ENCODE measurements at places on chromosomes 4 and X.

DNA sequence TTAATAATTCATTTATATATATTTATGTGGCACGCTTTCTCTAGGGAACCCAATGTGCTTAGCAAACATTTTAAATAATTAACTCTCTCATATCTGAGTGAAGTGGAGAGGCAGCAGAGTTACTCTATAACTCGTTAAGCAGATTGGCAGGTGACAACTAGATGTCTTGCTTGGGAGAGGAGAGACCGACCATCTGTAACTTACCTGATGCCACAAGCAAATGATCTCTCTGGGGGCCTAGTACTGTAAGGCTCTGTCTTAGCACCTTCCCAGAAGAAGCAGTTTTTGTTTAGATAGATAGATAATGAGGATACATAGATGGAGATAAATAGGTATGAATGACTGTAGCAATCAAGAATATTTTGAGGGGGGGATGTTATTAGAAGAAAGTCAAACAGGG, 11.9 kb upstream of the SEL1L3 start:
- DNase-seq, result no peak

- DNase-seq, result no peak
Measured at GRCh38 chrX:73267206-73267605, 52.6 kb upstream of the NAP1L2 start.

DNA sequence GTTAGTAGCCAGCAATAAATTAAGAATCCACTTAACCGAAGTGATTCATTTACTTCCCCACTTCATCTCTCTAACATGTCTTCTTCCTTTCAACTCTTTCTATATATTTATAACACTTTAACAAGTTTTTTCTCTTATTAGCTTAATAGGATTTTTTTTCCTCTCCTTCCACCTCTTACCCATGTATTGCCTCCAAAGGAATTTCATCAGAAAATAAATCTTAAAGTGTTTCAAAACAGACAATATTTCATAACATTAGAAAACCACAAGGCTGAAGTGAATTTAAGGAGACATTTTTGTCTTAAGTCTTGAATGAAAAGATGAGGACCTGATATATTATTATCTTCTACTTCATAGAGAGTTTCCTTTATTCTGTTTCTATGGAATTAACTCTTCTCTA, 101.5 kb downstream of the PDGFC start:
- no peak for DNase-seq

DNA sequence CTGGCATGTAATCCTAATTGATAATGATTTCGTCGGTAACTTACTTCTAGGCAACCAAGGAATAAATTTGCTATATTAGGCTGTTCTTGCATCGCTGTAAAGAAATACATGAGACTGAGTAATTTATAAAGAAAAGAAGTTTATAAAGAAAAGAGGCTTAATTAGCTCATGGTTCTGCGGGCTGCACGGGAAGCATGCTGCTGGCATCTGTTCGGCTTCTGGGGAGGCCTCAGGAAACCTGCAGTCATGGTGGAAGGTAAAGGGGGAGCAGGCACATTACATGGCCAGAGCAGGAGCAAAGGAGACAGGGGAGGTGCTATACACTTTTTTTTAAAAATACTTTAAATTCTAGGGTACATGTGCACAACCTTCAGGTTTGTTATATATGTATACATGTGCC, 290.2 kb downstream of the STK32B start:
- no peak for DNase-seq

- no peak for DNase-seq
Measured at GRCh38 chr4:108166038-108166437, 2.7 kb downstream of the LEF1 start.

- peak; percentile 15 for DNase-seq
Measured at GRCh38 chrX:38336538-38337240, 9.4 kb upstream of the RPGR start.

DNA sequence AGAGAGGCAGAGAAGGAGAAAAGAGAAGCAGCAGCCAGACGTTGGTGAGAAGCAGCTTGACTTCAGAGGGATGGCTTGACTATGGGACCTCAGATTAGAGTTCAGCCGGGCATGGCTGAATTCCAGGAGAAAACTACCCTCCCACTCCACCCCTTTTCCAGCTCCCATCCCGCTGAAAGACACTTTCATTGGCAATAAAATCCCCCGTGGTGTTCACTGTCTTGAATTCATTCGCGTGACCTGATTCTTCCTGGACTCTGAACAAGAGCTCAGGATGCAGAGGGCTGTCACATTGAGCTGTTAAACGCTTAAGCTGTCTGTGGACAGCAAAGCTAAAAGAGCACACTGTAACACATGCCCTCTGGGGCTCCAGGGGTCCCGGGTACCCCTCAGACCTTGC, 1575.3 kb upstream of the AGA start:
- DNase-seq, result no peak

DNA sequence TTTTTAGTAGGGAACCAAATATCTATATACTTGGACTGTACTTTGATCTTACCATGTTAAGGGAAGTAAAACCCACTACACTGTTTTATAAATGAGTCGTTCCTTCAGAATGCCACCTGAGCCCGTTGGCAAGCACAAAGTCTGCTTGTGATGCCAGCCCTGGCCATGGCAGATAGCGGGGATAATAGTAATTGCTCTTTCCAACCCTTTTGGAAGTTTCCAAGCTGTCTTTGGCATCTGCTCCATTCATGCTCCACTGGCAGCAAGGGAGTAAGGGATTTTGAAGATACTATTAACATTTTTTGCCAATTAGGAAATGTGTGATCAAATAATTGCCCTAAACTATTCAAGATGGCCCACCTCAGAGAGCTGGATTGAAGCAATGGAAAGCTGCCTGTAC, 689.2 kb upstream of the SLIT2 start:
- DNase-seq, result no peak

DNA sequence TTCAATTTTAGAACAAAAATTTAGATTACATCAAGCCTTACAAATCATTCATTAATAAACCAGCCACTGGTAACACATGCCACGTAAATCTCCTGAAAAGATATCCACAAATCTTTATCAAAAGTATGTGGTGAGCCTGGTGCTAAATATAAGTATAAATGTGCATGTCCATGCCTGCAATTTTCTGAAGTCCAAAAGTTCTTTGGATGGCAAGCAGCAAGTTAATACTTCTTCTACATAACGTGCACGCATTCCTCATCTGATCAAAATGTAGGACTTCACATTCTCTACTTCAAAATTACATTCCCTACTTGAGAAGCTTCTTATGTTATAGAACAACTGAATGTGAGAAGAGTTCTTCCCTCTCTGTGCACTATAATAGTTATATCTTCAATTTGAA, 49.8 kb downstream of the HHIP start:
- no peak for DNase-seq

DNA sequence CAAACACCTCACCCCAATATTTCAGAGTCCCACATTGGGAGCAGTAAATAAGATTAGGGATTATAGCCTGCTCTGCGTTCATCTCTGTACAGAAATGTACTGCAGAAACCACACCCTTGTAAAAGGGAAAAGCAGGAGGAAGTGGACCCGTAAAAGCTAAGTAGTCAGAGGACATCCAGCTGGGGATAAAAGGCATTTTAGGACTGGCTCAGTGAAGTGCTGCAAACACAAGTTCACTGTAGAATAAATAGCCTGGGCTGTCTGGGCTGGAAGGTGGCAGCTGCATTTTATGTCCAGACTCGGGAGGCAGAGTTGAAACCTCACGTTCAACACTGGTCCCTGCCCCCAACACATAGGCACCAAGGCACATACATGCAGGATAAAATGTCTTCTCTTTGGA, 178.7 kb upstream of the FAT1 start:
- peak; percentile 48 for DNase-seq

GRCh38 chr4:8507196-8507570, 66.6 kb downstream of the TRMT44 start:
- no peak for DNase-seq

DNA sequence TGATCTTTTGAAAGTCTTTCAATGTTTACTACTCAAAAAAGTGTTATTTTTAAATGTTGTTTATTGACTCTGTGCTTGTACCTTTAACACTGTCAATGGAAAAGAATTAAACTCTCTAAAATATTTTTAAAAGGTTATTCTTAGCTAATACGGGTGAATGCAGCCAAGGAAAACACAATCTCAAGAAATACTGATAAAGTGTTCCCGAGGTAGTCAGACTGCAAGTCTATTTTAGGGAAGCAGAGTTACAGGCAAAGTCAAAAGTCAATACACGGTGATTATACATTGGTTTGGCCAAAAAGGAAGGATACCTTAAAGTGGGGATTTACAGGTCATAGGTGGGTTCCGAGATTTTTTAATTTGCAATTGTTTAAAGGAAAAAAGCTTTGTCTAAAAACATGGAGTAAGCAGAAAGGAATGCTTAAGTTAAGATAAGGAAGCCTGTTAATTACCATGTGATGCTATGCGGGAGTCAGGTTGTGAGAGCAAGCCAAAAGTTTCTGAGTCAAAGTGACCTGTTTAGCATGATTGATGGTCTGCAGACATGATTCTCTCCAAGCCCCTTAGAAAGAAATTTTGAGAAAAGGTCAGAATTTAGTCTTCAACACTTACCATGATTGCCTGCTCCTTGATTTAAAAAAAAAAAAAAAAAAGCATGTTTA, 288.4 kb downstream of the KLHL4 start:
- no peak for DNase-seq

DNA sequence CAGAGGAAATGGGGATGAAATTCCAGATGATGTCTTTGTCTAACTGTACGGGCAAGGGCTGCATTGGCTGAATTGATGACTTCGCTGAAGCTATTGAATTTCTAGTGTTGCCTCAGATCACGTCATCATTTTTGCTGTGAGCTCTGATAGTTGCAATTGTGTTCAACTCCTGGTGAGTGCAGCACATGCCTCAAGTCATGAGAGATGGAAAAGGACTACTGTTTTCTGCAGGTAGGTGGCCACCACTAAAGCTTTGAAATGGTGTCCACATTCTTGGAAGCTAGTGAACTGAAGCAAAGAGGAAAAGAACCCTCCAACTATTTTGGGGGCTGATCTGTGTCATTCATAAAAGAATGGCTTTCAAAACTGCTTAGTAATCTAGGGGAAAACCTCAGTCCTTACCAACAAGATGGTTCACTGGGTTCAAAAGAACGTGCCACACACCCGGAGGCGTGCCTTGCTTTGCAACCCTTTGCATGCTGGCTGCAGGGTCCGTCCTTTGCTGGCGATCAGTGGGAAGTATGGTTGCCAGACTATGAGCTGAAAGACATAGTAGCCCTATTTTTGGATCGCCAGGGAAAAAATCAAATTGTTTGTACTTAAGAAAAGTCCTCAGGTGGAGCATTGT, 88.1 kb upstream of the STOX2 start:
- no peak for DNase-seq

DNA sequence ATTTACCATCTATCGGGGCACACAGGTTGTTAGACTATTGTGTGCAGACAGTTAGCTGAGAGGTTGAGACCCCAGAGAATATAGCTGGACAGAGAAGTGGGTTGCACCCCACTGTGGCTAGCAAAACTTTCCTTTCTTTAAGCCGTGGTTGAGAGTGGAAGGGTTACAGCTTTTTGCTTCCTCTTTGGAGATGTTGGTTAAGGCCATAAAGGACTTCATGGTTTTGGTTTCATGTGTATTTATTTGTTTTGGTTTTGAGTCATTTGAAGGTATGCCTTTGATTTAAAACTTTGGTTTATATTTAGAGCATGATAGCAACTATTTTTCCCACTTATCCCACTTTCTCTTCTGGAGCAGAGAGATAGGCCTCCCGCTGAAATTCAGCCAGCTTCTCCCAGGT, 274.3 kb upstream of the IL1RAPL1 start:
- no peak for DNase-seq

DNA sequence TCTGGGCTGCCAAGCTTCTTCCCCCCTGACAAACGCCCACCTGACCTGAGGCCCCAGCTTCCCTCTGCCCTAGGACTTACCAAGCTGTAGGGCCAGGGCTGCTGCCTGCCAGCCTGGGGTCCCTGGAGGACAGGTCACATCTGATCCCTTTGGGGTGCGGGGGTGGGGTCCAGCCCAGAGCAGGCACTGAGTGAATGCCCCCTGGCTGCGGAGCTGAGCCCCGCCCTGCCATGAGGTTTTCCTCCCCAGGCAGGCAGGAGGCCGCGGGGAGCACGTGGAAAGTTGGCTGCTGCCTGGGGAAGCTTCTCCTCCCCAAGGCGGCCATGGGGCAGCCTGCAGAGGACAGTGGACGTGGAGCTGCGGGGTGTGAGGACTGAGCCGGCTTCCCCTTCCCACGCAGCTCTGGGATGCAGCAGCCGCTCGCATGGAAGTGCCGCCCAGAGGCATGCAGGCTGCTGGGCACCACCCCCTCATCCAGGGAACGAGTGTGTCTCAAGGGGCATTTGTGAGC, 37.0 kb downstream of the HTRA3 start:
- no peak for DNase-seq

GRCh38 chrX:109830157-109830703, 97.2 kb upstream of the ACSL4 start:
- DNase-seq, result no peak

DNA sequence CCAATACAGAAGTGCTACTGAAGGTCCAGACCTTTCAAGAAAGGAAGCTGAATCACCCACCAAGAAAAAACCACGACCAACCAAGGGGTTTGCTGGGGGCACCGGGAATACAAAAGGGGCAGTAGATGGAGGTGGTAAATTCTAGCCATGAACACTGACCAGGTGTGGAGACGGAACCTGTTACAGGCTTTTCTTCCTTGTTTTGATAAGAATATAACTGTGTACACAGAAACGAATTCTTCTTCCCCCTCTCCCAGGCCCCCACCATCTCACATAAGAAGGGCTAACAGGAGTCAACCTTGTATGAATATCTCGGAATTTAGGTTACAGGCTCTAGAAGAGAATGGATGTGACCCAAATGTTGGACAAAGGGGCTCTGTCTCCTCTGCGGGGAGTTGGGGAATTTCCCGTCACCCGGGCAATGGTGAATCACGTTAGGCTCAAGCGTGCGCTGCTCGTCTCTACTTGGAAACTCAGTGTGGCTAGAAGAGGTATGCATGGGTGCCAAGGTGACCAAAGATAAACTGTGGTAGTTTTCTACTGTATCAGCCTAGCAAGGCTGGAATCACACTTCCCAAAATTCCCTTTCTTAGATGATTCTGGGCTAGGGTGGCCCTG, 87.0 kb downstream of the AFAP1 start:
- no peak for DNase-seq

DNA sequence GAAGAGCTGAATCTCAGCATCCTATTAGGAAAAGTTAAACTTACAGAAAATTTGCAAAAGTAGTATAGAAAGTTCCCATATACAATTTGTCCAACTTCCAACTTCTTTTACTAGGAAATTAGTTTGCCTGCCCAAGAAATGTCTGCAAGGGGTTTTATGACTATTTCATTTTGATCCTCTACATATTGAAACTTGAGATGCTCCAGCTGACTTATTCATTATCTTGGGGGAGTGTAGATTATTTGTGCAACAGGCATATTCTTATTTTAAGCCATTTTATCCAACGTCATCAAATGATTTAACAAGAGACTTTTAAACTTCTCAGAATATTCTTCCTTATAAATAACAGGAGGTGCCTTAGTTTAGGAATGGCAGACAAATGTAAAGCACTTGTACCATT, 317.1 kb upstream of the FTHL17 start:
- DNase-seq, result no peak

DNA sequence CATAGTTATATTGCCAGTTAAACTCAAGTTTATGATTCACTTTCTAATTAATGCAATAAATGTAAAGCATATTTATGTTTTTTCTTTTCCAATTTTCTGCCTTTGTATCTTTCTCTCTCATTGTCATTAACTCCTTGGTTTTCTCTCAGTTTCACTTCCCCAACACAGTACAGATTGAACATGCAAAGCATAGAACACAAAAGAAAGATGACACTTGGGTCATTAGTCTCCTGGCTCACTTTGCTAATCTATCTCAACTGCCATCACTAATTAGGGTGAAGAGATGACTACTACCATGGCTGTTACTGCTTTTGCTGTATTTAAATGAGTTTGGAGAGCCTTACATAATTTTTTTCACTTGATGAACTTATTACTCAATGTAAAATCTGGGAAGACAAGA, 12.3 kb upstream of the NAA11 start:
- DNase-seq, result no peak
